Cardiac muscle cell (in vitro differentiated cells and primary cell): ENCODE measurements at places on chromosomes 1 and 21.

GRCh38 chr1:6580119-6580592 lies 362 bp downstream of the ZBTB48 start:
- H3K4me3 ChIP-seq = peak overlapping the region; percentile 84
- H3K36me3 ChIP-seq = no peaks in the 10 kb centered on the region
- no peak for DNase-seq
- peaks cover 19% of the 10 kb centered on the region for H3K4me1 ChIP-seq
- peak overlapping the region; percentile 66 for H3K27ac ChIP-seq

GRCh38 chr1:1783320-1783719 lies 5.0 kb upstream of the NADK start:
- H3K4me3 ChIP-seq = no peak overlapping the region
- no peak for DNase-seq
- H3K4me1 ChIP-seq = peaks cover 15% of the 10 kb centered on the region
- no peak overlapping the region for H3K27ac ChIP-seq
- peaks cover 32% of the 10 kb centered on the region for H3K36me3 ChIP-seq

- H3K27me3 ChIP-seq = no peaks in the 10 kb centered on the region
- no peak overlapping the region for H3K4me3 ChIP-seq
- no peak for DNase-seq
- no peaks in the 10 kb centered on the region for H3K36me3 ChIP-seq
- no peak overlapping the region for H3K27ac ChIP-seq
Measured at GRCh38 chr1:169201084-169201619, 94.7 kb downstream of the ATP1B1 start.

DNA sequence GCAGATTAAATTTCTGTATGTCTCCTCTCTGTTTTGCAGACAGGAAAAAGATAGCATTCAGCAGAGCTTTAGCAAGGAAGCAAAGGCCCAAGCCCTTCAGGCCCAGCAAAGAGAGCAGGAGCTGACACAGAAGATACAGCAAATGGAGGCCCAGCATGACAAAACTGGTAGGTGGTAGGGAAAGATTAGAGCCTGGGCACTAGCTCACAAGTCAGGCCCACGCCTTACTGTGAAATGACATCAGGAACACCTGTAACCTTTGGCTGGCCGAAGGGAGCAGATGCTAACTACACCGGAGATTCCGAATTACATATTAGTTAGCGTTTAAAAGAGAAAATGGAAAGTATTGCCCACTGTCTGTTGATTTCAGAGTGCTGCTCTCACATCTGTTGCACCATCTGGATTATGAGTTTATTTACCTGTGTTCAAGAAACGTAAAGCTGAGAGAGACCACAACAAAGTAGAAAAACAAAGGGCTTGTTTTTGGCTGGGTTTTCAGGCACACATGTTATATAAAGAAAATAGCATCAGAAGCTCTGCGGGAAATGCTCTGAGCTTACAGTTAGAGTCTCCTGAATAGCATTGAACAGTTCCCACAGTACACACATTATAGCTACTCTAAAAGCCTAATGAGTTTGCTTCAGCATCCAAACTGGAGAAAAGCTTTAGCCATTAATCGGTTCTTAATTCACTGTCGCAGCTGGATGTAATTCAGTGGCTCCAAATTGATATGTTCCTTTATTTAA lies 160.0 kb downstream of the SDCCAG8 start:
- no peaks in the 10 kb centered on the region for H3K27me3 ChIP-seq
- DNase-seq = no peak
- no peak overlapping the region for H3K27ac ChIP-seq

DNA sequence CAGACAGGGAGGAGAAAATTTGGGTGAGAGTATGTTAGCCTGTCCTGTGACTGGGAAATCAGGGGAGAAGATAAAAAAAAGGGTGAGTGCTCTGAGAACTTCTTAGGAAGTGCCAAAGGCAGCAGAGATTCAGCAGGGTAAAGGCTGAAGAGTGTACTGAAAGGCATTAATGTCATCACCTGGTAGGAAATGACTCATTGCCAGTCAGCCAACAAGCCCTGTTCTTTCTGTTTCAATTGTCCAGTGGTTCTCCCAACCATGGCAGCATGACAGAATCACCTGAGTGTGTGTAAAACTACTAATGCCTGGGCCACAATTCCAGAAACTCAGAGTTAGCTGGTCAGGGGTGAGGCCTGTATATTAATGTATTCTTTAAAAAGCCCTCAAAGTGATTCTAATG lies 83.5 kb downstream of the INTS7 start:
- peak; percentile 44 for DNase-seq
- H3K36me3 ChIP-seq = peaks cover 4% of the 10 kb centered on the region
- no peak overlapping the region for H3K4me3 ChIP-seq

GRCh38 chr1:29504709-29505410 lies 268.5 kb downstream of the PTPRU start:
- no peaks in the 10 kb centered on the region for H3K36me3 ChIP-seq
- DNase-seq = no peak
- H3K27me3 ChIP-seq = no peaks in the 10 kb centered on the region
- H3K4me1 ChIP-seq = no peaks in the 10 kb centered on the region

DNA sequence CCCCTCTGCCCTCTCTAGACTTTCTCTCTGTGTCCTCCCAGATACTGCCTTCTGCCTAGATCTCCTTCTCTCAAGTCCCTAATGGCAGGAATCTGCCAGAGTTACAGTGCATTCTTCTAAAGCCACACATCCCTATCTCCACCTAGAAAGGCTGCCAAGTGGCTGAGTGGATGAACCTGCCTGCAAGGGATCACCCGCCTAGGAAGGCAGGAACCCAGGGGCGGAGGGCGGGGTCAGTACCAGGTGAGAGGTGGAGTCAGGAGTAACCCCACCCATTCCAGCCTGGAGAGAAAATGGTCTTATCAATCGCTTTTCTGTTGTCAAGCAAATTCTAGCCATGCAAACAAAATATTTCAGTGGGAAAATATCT lies 60.8 kb downstream of the BCAR3 start:
- DNase-seq = peak; percentile 36
- H3K27ac ChIP-seq = no peak overlapping the region

DNA sequence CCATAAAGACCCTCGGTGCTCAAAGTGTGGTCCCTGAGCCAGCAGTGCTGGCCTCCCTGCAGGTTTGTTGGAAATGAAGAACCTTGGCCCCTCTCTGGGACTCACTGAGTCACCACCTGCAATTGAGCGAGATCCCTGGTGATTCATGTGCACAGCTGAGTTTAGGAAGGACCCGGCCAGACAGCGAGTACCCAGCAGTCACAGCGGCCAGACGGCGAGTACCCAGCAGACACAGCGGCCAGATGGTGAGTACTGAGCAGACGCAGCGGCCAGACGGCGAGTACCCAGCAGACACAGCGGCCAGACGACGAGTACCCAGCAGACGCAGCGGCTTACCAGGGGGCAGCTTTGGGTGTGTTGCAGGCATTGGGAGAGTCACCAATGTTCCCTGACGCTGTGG lies 123.8 kb downstream of the PRDM16 start:
- peaks cover 3% of the 10 kb centered on the region for H3K36me3 ChIP-seq
- H3K27ac ChIP-seq = no peak overlapping the region
- no peak for DNase-seq
- no peak overlapping the region for H3K4me3 ChIP-seq
- H3K4me1 ChIP-seq = peaks cover 29% of the 10 kb centered on the region

DNA sequence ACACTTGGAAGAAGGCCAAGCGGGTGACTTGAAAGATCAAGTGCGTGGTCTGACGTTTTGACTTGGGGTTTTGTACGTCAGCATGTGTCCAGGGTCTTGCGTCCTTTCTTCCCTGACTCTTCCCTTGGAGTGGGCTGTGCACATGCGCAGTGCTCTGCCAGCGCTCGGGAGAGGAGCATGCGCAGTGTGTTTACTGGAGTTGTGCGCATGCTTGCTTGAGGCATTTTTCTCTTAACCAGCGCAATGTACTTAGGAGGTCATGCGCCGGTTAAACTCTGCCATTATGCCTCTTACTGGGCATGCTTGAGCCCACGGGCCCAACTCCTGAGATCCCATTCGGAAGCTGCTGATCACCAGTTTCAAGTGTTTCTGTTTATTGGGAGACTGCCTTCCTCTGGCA lies 242.5 kb upstream of the AJAP1 start:
- H3K27me3 ChIP-seq = no peaks in the 10 kb centered on the region
- no peak overlapping the region for H3K4me3 ChIP-seq
- DNase-seq = no peak
- H3K36me3 ChIP-seq = no peaks in the 10 kb centered on the region

DNA sequence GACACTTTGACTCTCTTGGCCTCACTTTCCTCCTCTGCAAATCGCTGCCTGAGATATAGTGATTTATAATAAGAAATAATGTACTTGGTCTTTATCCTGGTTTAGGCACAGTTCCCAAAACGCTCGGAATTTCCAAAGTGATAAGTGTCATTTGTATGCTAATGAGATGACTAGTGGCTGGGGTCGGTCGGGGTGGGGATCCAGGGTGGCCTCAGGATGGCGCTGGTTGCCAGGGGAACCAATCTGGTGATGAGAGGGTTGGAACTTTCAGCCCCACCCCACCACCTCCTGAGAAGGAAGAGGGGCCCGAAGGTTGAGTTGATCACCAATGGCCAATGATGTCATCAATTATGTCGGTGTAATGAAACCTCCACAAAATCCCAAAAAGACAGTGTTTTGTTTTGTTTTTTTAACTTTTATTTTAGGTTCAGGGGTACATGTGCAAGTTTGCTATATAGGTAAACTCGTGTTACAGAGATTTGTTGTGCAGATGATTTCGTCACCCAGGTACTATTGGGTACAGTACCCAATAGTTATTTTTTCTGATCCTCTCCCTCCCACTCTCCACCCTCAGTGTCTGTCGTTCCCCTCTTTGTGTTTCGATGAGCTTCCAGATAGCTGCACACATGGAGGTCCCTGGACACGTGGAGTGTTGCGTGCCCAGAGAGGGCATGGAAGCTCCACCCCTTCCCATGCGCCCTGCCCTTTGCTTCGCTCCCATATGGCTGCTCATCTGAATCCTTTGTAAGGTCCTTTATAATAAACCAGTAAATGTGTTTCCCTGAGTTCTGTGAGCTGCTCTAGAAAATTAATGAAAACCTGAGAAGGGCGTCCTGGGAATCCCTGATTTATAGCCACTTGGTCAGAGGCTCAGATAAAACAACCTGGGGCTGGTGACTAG lies 97.2 kb downstream of the KCNN3 start:
- no peak overlapping the region for H3K4me3 ChIP-seq
- H3K27me3 ChIP-seq = no peaks in the 10 kb centered on the region
- no peaks in the 10 kb centered on the region for H3K36me3 ChIP-seq
- no peak overlapping the region for H3K27ac ChIP-seq
- H3K4me1 ChIP-seq = no peaks in the 10 kb centered on the region

DNA sequence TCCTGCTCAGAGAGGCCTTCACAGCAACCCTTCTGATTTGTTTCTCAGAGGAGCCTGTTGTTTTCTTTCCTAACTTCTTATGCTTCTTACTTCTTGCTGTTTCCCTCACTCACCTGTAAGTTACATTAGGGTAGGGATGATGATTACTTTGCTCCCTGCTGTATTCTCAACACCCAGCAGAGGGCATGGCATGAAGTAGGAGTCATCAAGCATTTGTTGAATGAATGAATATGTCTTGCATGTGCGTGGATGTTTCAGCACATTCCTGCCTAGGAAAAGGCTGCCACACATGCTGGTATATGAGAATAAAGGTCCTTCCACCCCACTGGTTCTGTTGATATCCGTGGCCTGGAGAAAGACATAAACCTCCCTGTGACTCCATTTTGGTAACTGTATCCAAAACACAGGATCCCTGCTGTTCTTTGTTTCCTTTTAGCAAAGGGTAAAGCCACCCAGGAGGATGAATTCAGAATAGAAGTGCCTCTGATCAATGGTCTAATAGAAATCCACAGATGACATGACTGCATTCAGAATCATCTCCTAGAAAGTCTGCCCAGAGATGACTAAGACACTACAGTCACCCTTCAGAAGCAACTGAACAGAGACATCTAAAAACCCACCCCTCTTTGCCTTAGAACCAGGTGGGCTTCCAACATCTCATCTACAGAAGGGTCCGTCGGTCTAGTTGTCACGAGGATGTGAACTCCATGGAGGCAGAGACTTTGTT lies 168.8 kb downstream of the ZSCAN20 start:
- H3K4me3 ChIP-seq = no peak overlapping the region
- H3K27ac ChIP-seq = no peak overlapping the region
- DNase-seq = peak; percentile 23
- no peaks in the 10 kb centered on the region for H3K36me3 ChIP-seq
- no peaks in the 10 kb centered on the region for H3K4me1 ChIP-seq
- H3K27me3 ChIP-seq = no peaks in the 10 kb centered on the region

- peak; percentile 71 for DNase-seq
- no peaks in the 10 kb centered on the region for H3K27me3 ChIP-seq
- peaks cover 11% of the 10 kb centered on the region for H3K4me1 ChIP-seq
- H3K36me3 ChIP-seq = no peaks in the 10 kb centered on the region
- no peak overlapping the region for H3K4me3 ChIP-seq
- H3K27ac ChIP-seq = no peak overlapping the region
Measured at GRCh38 chr1:162357681-162358266, 18.9 kb downstream of the SPATA46 start.

DNA sequence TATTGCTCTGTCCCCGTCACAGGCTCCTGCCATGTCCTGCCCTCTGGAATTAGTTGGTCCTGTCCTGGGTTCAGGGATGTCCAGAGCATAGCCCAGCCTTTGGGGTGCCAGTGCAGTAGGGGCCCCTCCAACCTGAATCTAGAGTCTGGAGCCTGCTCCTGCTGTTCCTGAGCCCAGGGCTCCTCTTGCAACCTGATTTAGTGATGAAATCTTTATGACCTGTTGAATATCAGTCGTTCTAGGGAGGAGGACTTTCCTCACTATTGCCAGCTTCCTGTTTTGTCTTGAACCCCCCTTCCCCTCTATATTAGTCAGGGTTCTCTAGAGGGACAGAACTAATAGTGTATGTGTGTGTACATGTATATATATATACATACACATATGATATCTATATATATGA lies 42.5 kb upstream of the STUM start:
- no peak overlapping the region for H3K4me3 ChIP-seq
- H3K27ac ChIP-seq = no peak overlapping the region
- peaks cover 12% of the 10 kb centered on the region for H3K4me1 ChIP-seq
- no peak for DNase-seq
- H3K27me3 ChIP-seq = peaks cover 5% of the 10 kb centered on the region
- H3K36me3 ChIP-seq = no peaks in the 10 kb centered on the region

- no peak overlapping the region for H3K4me3 ChIP-seq
- H3K4me1 ChIP-seq = no peaks in the 10 kb centered on the region
- H3K27me3 ChIP-seq = no peaks in the 10 kb centered on the region
- no peak overlapping the region for H3K27ac ChIP-seq
Measured at GRCh38 chr1:48960320-48960719, 183.6 kb upstream of the BEND5 start.

DNA sequence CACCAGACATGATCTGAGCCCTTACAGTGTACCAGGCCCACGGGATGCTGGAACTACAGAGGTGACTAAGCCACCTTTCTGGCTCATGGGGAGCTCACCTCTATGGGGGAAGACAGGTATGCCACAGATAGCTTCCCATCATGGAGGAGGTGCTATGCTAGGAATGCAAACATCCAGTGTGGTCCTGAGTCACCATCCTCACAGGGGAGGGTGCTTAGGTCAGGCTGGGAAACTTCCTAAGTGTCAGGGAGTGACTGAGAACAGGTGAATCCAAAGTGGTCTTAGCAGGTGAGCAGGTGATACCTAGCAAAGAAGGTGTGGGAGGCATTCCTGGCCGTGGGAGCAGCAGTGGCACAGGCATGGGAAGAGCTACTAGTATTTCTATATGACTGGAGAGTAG lies 8.6 kb upstream of the RASSF5 start:
- no peaks in the 10 kb centered on the region for H3K36me3 ChIP-seq
- H3K27ac ChIP-seq = no peak overlapping the region
- no peaks in the 10 kb centered on the region for H3K27me3 ChIP-seq
- no peak overlapping the region for H3K4me3 ChIP-seq
